ENCODE measurements at places on chromosomes 6 and 20.

GRCh38 chr6:55433446-55434130, 106.3 kb downstream of the GFRAL start:
- DNase-seq = no peak

DNA sequence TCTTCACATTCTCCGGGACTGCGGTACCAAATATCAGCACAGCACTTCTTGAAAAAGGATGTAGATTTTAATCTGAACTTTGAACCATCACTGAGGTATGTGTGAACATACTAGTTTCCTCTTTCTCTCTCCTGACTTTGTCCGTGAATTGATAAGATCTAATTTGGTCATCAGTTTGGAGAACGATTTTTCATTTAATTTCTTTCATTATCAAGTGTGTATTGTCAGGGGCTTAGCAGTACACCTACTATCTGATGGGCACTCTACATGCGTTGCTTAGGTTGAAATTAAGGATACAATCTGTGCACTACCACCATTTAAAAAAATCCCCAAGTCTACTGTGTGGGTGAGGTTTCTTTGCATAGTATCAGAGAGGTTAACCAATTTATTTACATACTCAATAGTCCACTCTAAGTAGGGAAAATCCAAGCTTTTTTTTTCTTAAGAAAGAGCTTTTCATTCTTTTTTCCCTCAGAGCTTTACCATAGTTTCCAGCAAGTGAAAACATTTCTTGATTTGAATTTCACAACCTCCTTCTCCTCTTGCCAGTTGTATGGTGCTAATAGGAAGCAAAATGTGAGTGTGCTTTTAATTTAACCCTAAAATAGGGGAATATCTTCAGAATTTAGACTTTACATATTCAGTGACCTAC, 105.4 kb upstream of the ESR1 start:
- no peak for DNase-seq

DNA sequence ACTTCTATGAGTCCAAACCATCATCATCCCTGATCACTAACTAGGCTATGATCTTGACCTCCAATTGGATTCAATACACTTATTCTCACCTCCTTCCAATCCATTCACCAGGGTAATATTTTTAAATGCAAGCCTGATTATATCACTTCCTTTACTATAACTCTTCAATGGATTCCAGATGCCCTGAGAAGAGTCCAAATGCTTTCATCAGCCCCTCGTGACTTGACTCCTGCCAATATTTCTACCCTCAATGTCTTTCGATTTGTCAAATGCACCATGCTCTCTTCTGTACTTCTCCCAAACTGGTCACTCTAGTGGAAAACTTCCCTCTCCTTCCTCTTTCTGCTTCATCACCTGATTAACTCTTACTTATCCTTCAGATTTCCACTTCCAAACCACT, 70.8 kb downstream of the CD164 start:
- no peak for DNase-seq

DNA sequence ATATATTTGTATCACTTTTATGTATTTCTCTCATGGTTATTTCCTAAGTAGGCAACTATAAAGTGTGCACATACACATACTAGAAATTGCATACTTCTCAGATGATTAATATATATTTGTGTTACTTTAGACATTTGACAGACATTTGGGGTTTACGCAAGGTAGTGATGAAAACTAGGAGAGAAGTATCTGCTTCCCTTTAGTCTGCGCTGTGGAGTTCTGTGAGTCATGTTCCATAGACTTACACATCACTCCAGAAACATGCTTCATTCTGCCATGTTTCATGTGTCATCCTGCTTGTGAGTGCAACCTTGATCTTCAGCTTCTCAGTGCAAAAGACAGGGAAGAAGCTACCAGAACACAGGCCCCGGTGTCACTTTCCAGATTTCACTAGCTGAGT, 200.7 kb upstream of the BMP2 start:
- no peak for DNase-seq

DNA sequence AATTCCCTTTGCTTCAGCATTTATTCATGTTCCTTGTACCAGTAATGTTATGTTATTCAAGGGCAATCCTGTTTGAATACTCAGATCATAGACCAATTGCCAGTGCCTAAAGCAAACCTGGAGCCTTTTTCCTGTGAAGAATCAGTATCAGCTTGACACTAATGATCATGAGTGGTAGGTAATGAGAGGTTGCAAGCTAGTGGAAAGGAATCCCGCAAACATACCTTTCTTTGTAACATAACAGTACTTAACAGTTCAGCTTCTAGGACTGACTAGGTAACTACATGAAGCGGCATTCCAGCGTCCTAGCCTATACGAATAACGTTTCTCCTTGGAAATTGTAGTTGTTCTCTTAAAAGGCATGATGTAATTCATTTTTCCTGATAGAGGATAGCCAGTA, 253.7 kb downstream of the TMEM242 start:
- DNase-seq = no peak

- no peak for DNase-seq
Observed at GRCh38 chr6:149964308-149965193, 808 bp downstream of the ULBP1 start.

DNA sequence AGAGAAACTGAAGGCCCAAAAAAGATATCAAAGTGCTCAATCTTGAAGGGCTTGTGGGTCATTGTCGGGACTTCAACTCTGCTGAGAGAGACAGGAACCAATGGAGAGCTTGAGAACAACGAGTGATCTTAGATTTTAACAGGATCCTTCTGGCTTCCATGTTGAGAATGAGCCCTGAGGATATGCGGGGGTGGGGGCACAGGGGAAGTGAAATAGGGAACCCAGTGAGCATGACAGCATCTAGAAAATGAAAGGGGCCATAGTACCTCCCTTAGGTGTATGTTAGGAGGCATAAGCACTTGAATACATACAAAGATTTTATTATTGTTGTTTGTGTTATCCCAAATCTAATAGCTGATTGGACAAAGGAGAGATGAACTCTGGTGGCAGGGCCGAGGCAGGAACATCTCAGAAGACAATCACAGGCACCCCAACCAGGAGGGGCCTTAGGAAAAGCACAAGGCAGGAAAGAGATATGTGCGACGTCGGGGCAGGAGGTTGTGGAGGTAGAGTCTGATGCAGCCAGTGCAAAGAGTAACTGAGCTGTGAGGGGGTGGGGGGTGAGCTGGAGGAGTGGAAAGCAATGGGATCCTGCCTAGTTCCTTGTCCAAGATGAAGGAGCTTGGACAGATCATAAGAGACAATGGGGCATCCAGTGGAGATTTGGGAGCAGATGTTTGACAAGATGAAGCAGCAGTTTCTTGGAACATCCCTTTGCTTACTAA, 10.4 kb downstream of the TGM6 start:
- DNase-seq = no peak

DNA sequence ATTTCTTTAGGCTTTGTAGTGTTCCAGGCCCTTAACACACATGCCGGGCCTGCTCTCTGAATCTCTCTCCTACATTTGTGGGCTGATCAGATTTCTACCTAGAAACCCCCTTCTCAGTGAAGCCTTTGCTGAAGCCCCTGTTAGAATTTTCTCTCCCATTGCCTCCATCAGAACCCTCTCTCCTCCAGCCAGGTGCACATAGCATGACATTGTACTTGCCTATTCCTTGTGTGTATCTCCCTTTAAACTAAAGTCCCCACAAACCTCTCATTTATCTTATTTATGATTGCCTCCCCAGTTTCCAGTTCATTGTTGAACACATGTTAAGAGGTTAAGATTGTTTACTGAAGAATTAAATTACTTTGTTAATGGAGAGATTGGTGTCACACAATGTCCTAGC, 325.5 kb upstream of the CITED2 start:
- DNase-seq = no peak

GRCh38 chr6:159513074-159513720, 179.8 kb downstream of the SOD2 start:
- no peak for DNase-seq

- DNase-seq = no peak
Observed at GRCh38 chr6:157273756-157274470, 49.4 kb downstream of the TMEM242 start.

DNA sequence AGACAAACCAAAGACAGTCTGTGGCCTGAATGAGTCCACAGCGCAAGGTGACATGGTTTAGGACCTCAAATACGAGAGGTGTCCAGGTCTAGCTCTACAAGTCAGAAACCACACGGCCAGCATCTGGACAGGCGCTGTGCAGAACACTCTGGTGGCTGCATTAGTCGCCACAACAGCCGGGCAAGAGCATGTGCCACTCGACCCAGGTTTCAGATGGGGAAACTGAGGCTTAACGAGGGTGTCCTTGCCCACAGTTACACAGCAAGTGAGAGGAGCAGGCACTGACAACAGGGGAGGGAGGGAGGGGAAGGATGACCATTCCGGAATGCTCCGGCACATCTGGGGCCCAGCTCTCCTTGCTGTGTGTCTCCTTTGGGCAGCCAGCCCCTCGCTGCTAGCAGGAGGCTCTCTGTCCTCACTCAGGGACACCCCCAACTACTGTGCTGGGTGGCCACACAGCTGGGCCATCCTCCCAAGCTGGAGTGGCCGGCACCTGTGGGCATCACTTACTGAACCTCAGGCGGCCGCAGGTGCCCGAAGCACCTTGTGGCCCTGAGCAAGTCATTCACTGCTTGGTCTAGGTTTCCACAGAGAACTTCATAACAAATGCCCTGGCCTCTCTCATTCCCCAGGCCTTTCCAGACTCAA, 6.6 kb downstream of the DLL1 start:
- no peak for DNase-seq

GRCh38 chr6:41302638-41303037, 16.2 kb upstream of the TREM1 start:
- no peak for DNase-seq

GRCh38 chr6:122005661-122006060, 393.8 kb upstream of the HSF2 start:
- no peak for DNase-seq

- no peak for DNase-seq
Observed at GRCh38 chr6:57307850-57308249, 9.6 kb upstream of the PRIM2 start.

GRCh38 chr6:168060521-168060931, 18.5 kb downstream of the FRMD1 start:
- peak; percentile 44 for DNase-seq

DNA sequence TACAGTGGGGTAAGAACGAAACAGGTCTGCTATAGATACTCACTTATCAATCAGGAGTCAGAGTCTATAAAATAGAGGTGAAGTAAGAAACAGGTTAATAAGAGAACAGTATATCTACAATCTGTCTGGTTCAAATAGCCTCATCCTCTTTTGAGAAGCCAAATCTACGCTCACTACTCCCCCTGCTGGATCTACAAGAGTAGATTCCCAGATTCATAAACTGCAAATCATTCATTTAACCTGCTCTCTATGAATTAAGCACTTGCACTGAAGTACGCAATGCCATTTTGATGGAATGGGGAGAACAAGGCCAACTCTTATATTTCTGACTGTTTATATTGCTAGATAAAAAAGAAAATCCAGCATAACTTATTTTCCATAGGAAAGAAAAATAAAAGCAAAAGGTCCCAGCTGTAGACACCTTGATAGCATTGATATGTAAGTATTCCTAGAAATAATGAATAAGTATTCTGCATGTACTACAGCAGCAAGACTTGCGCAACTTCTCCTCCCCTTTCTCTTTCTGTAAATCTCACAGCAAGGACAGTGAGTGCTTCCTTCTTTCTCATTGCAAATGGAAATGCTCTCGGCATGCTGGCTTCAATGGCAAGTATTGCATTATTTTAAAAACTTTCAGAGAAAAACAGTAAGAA, 92.3 kb downstream of the RFX6 start:
- DNase-seq = no peak

DNA sequence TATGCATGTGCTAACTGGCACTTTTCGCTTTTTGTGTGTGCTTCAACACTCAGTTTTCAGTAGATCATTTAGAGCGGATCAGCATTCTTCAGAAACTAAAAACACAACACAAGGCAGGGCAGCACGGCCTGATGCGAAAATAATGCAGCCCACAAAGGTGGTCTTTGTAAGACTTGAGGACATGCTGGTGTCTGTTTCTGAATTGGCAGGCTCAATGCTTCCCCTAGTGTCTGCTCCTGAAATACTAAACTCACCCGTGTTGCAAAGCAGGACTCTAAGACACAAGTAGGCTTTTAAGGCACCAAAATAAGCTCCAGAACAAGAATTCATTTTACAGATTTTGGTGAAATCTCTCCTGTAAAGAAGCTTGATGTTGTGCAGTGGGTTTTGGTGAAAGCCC, 676.5 kb downstream of the TENT5A start:
- no peak for DNase-seq

GRCh38 chr6:25002326-25003091, 66.7 kb upstream of the RIPOR2 start:
- DNase-seq = no peak

DNA sequence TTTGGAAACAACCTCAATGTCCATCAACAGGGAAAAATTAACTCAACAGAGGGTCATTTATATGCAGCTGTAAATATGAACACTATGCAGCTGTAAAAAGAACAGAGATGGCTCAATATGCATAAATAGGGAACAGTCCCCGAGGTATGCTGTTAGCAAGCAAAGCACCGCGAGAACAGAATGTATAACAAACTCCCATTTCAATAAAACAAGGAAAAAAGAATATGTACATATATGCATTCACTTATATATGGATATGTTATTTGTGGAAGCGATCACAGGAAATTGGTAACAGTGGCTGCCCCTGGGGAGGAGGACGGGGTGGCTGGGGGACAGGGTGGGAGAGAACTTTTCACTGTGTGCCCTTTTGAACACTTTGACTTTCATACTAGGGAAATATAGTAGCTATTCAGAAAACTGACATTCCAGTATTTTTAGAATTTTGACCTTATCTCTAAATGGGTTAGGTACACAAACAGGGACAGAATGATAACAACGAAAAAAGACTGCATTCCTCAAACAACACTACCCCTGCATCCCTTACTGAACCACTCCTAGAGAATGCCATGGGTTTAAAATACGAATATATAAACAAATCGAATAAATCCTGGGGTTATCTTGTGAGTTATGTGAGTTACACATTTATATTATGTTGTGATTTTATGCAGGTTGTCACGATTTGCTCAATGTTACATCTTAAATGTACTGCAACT, 64.5 kb downstream of the KCNB1 start:
- DNase-seq = no peak

- DNase-seq = no peak
Observed at GRCh38 chr20:33551778-33552177, 61.9 kb downstream of the CBFA2T2 start.

GRCh38 chr20:38970302-38970701, 8.2 kb downstream of the DHX35 start:
- no peak for DNase-seq

GRCh38 chr20:45419188-45420091, 3.5 kb downstream of the PIGT start:
- no peak for DNase-seq

- no peak for DNase-seq
Observed at GRCh38 chr6:10769419-10769818, 21.8 kb downstream of the TMEM14B start.

Data from progenitor cell of endocrine pancreas (in vitro differentiated cells).